ENCODE measurements at places on chromosomes 5 and 9. TPM values are rescaled to one million over a fixed set of nuclear protein-coding genes. Genes with fewer than 3 reads are reported as not detected.

OR1L4 gene
- total RNA-seq, result not detected

- H3K36me3 ChIP-seq, result no peaks in the 10 kb centered on the region
- peak overlapping the region; percentile 4 for H3K4me3 ChIP-seq
- peaks cover 54% of the 10 kb centered on the region for H3K4me1 ChIP-seq
- no peak for DNase-seq
- peak overlapping the region; percentile 59 for H3K27ac ChIP-seq
- no peaks in the 10 kb centered on the region for H3K27me3 ChIP-seq
Measured at GRCh38 chr9:4936277-4936676, 48.8 kb upstream of the JAK2 start.

DNA sequence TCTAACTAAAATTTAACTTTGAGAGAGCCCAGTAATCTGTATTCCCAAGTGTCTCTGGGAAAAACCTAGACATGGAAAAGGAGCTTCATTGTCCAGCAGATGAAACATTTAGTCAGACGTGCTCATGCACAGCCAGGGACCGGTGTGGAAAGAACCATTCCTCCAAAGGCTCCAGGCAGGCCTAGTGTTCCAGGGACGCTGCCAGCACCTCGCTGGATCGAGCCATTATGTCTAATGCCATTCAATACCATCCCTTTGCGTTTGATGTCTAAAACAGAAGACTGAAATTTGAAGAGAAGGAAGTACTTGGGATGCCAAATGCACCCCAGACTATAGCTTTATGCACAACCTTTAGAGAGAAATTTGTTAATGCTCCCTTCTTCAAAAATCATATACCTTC lies 1.4 kb upstream of the CHSY3 start:
- no peak overlapping the region for H3K27ac ChIP-seq
- H3K4me1 ChIP-seq, result peaks cover 23% of the 10 kb centered on the region
- no peak for DNase-seq
- H3K4me3 ChIP-seq, result no peak overlapping the region
- H3K36me3 ChIP-seq, result no peaks in the 10 kb centered on the region
- H3K27me3 ChIP-seq, result peaks cover 17% of the 10 kb centered on the region

DNA sequence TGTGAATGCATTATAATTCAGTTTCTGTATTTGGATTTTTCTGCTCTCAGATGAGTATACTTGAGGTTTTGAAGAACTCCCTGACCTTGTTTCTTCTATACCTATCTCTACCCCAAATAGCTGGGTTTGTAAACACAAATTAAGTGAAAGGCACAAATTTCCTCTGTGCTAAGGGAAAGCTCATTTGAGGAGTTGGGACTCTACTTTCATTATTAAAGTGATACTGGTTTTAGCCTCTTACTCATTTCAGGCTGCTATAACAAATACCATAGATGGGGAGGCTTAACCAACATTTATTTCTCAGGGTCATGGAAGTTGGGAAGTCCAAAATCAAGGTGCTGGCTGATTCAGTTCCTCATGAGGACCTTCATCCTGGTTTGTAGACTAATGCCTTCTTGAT lies 97.2 kb upstream of the ANKH start:
- no peak overlapping the region for H3K27ac ChIP-seq
- DNase-seq, result no peak
- H3K4me1 ChIP-seq, result no peaks in the 10 kb centered on the region

- no peak for DNase-seq
- no peaks in the 10 kb centered on the region for H3K36me3 ChIP-seq
- no peak overlapping the region for H3K4me3 ChIP-seq
- H3K27ac ChIP-seq, result no peak overlapping the region
- no peaks in the 10 kb centered on the region for H3K4me1 ChIP-seq
- no peaks in the 10 kb centered on the region for H3K27me3 ChIP-seq
Measured at GRCh38 chr9:95778957-95779356, 96.5 kb upstream of the ERCC6L2 start.

DNA sequence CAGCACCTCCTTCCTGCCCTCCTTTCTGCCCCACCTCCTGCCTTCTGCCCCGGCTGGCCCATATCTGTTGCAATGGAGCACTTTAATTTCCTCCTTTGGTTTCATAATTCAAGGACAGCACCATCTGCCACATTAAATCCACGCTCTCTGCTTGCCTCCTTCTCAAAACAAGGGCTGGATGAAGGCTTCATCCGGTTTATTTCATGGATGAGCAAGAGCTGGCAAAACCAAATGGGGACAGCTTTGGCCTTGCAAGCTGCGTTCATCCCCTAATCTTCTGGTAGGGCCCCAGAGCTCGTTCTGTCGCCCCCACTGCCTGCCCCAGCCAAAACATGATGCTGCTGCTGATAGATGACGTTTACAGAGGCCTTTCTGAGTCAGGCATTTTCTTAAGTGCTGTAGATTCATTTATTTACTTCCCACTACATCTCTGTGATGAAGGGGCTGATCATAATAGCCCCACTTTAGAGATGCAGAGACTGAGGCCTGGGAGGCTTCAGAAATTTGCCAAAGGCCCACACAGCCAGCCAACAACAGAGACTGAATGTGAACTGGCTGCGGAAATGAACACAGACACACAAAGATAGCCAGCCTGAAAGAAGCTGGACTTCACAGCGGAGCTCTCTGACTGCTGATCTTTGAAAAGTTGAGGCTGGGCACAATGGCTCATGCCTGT lies 115.6 kb upstream of the CPEB4 start:
- H3K27me3 ChIP-seq, result no peaks in the 10 kb centered on the region
- no peaks in the 10 kb centered on the region for H3K4me1 ChIP-seq
- no peak overlapping the region for H3K27ac ChIP-seq
- no peaks in the 10 kb centered on the region for H3K36me3 ChIP-seq

- H3K36me3 ChIP-seq, result no peaks in the 10 kb centered on the region
- no peak overlapping the region for H3K27ac ChIP-seq
- H3K4me1 ChIP-seq, result no peaks in the 10 kb centered on the region
- no peaks in the 10 kb centered on the region for H3K27me3 ChIP-seq
Measured at GRCh38 chr5:116273448-116274242, 188.8 kb downstream of the COMMD10 start.

DNA sequence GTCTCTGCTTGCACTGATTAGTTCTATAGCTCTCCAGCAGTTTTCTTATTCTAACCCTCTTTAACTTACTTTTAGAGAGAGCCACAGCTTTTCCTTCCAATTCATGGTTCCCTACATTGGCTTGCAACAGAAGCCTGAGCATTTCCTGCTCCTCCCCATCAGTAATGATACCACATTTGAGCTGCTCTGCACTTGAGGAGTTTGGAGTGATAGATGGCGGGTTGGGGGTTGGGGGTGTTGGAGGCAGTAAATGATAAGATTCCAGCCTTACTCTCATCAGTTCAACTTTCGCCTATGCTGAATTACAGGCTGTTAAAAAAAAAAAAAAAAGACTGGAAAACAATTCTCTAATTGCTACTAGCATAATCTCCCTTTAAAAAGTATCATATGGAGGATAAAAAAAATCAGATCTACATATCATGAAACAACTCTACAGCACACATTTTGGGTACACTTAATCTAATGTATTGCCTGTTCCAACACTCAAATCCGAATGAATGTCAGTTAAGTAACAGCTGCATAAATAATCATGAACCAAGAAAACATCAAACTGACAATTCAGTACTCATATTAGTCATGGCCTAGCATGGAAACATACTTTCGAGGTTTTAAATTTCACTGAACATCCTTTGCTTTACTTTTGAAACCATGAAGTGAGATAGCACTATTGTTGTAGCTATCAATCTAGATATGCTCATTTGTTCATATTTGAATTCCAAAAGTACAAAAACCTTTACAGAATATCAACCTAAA lies 224.7 kb downstream of the NFIB start:
- no peak overlapping the region for H3K27ac ChIP-seq
- no peak overlapping the region for H3K4me3 ChIP-seq
- DNase-seq, result no peak

GRCh38 chr5:83586874-83587776 lies 115.6 kb downstream of the VCAN start:
- no peaks in the 10 kb centered on the region for H3K36me3 ChIP-seq
- no peaks in the 10 kb centered on the region for H3K27me3 ChIP-seq
- no peaks in the 10 kb centered on the region for H3K4me1 ChIP-seq
- H3K27ac ChIP-seq, result no peak overlapping the region
- H3K4me3 ChIP-seq, result no peak overlapping the region

DNA sequence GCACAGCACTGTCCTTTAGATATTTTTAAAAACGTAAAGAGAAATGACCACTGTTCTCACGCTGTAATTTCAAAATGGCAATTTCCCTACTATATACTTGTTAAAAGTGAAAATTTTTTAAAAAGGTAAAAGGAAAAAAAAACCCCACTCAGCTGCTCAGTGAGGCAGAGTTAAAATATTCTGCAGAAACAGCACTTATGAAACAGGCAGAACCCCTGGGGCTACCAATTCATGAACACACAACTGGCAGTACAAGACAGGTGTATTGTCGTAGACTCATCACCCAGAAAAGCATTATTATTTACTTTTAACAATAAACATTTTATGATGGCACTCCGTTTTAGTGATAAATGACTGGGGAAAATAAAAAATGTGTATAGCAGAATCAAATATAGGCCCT lies 1.5 kb upstream of the RASGRF2 start:
- H3K4me1 ChIP-seq, result peaks cover 11% of the 10 kb centered on the region
- no peaks in the 10 kb centered on the region for H3K36me3 ChIP-seq
- DNase-seq, result no peak
- peaks cover 28% of the 10 kb centered on the region for H3K27me3 ChIP-seq
- H3K4me3 ChIP-seq, result no peak overlapping the region

- no peak for DNase-seq
- H3K4me3 ChIP-seq, result no peak overlapping the region
- no peak overlapping the region for H3K27ac ChIP-seq
- no peaks in the 10 kb centered on the region for H3K4me1 ChIP-seq
- peaks cover 25% of the 10 kb centered on the region for H3K27me3 ChIP-seq
- no peaks in the 10 kb centered on the region for H3K36me3 ChIP-seq
Measured at GRCh38 chr5:168848569-168848968, 269.4 kb upstream of the PANK3 start.

PCDHA7 gene
- 0.15 TPM for total RNA-seq

- no peak overlapping the region for H3K4me3 ChIP-seq
- peaks cover 68% of the 10 kb centered on the region for H3K27me3 ChIP-seq
- H3K4me1 ChIP-seq, result no peaks in the 10 kb centered on the region
- no peak for DNase-seq
- peaks cover 17% of the 10 kb centered on the region for H3K36me3 ChIP-seq
Measured at GRCh38 chr9:132591244-132591643, 8.8 kb downstream of the BARHL1 start.

DNA sequence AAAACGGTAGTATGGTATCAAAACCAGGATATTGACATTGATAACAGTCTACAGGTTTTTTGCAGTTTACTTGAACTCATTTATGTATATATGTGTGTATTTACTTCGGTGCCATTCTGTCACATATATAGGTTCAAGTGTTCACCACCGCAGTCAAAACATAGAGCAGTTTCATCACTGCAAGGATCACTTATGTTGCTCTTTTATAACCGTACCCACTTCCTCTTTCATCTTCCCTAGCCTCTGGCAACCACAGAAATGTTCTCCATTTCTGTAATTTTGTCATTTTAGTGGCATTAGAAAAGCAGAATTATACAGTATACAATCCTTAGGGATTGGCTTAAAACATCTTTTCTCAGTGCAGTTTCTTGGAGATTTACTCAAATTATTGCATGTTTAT lies 90.3 kb downstream of the SH3GL2 start:
- H3K4me3 ChIP-seq, result no peak overlapping the region
- no peaks in the 10 kb centered on the region for H3K27me3 ChIP-seq
- H3K4me1 ChIP-seq, result no peaks in the 10 kb centered on the region
- no peak for DNase-seq
- H3K36me3 ChIP-seq, result no peaks in the 10 kb centered on the region
- H3K27ac ChIP-seq, result no peak overlapping the region

NPDC1 gene
- 124 TPM for total RNA-seq
